ENCODE measurements at places on chromosomes 3 and 15.

DNA sequence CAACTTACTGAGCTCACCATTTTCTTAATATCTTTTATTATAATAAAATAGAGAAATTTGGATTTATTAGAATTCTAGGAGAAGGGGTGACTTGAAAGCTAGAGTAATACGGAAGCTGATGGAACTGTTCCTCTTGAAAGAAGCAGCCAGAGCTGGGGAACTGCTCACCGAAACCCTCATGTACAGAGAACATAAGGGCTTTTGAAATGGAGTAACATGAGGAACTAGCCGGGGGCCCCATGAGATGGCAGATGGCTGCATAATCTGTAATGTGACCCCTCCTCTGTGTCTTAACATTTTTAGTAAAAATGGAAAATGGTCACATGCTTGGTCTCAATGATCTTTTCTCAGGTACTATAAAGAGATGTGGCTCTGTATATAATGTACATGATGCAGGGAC, 15.7 kb upstream of the DYNC1LI1 start:
- DNase-seq = no peak

DNA sequence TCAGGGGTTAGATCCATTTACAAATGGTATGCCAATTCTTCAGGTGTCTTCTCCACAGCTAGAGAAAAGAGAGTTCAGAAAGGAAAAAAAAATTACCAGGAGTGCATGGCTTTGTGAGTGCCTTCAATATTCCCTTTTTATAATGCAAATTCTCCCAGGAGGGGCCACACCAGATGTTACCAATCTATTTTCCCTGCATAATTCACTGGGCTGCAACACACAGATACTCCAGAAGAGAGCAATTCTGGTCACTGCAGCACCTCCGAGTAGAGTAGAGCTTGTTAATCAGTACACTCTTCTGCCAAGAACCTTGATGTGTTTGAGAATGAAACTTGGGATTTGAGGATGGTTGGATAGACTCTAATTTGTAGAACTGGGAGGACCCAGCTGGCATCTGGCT, 80.7 kb upstream of the SPRED1 start:
- no peak for DNase-seq

GRCh38 chr15:29687939-29688505, 134.2 kb downstream of the TJP1 start:
- DNase-seq = no peak

- DNase-seq = no peak
These were observed 26.2 kb downstream of the SLC12A8 start for GRCh38 chr3:125186261-125186787.

- DNase-seq = no peak
These were observed 40.3 kb upstream of the PARL start for GRCh38 chr3:183924956-183925355.

- no peak for DNase-seq
These were observed 23.8 kb upstream of the SIAH2 start for GRCh38 chr3:150786791-150787190.

DNA sequence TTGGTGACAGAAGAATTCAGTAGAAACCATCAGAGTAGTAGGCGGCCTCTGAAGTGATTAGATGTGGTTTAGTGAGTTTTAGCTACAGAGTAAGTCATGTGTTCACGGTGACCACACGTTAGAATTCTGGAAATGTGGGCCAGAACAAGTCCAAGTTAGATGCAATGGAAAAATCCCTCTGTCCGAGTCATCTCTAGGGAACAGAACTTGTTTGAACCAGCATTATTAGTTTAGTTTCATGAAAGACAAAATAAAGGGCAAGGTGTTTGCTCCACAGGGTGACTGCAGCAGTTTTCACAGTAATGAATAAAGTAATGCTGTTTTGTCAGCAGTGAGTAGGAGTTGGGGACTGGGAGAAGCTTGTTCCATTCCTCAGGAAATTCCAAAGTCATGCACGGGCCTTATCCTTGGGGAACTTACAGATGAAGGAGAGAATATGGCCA, 100.2 kb downstream of the CGNL1 start:
- DNase-seq = no peak

GRCh38 chr15:73866481-73866880, 6.9 kb upstream of the TBC1D21 start:
- no peak for DNase-seq

- DNase-seq = no peak
These were observed 96.9 kb upstream of the UBP1 start for GRCh38 chr3:33537133-33537532.

DNA sequence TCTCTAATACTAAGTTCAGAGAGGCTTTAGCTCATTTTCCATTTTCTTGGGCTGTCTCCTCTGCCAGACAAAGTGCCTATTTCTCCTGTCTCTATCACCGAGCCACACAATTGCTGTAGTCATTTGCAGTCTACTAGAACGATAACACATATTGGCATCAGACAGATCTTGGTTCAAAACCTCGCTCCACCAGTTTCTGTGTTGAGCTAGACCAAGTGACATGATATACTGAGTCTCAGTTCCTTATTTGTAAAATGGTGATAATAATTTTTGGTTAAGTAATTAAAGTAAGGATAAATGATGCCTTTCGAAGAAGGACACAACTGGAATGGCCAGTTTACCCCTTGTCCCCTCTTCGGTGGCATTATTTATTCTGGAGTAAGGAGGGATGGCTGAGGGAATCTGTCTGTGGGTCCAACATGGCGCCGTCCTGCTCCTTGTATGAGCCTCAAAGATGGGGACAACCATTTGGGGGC, 398 bp upstream of the RAB7A start:
- no peak for DNase-seq

- no peak for DNase-seq
These were observed 6.0 kb upstream of the TMEM87A start for GRCh38 chr15:42279234-42279723.

DNA sequence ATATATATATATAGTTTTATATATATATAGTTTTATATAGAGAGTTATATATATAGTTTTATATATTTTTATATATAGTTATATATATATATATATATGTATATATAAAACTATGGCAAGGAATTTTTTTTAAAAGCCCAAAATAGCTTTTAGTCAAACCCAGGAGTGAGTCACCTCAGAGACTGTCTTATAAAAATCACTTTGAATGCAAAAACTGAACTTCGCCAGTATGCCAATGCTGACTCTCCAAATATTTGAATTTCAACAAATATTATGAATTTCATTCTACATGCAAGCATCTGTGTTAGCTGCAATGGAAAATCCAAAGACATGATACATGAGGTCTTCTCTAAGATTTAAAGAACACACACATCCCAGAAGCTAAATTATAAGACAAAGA, 132.8 kb upstream of the NR2F2 start:
- DNase-seq = no peak

GRCh38 chr3:127856801-127857200, 34.5 kb upstream of the MGLL start:
- no peak for DNase-seq

All from stimulated activated CD4-positive, alpha-beta T cell treated with anti-CD3 and anti-CD28 coated beads, Interleukin-15, amount 100 ng/mL, for 1 hour (primary cell).